Stimulated activated CD4-positive, alpha-beta T cell treated with anti-CD3 and anti-CD28 coated beads, Interleukin-4, amount 100 ng/mL, for 24 hours (primary cell): ENCODE measurements at places on chromosomes 1 and 21.

DNA sequence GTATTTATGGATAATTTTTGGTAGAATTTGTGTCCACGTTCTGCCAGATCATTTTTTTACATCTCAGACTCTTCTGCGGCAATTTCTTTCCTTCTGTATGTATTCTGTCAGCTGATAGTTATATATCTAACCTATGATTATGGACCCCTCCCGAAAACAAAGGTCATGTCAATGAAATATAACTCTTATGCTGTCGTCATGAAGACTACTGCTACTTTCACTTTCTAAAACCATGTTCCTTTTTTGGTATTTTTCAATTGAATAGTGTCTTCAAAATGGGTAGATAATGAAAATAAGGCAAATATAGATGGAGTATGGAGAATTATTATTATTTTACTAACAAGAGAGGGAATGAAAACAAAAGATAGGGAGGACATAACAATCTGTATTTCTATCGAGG is 3.2 kb downstream of the ANGPTL1 start:
- DNase-seq: no peak

DNA sequence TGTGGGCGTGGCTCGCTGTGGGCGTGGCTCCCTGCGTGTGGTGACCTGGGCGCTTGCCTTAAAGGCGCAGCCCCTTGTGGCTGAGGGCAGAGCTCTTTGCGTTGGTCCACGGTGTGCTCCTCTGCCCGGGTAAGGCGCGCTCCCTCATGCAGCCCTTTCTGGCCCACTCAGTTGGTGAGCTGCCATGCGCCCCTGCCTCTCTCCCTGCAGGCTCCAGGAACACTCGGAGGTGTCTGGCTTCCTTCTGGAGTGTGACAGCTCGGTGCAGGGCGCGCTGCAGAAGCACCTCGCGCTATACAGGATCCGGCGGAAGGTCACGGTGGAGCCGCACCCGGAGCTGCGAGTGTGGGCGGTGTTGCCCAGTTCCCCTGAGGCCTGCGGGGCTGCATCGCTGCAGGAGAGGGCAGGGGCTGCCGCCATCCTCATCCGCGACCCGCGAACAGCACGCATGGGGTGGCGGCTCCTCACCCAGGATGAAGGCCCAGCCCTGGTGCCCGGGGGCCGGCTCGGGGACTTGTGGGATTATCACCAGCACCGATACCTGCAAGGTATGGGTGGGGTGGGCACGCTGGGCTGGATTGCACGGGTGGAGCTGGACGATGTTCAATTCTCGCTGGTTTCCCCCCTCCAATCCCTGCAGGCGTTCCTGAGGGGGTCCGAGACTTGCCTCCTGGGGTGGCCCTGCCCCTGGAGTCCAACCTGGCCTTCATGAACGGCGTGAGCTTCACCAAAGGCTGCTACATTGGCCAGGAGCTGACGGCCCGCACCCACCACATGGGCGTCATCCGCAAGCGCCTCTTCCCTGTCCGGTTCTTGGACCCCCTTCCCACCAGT is 9.1 kb downstream of the IBA57 start:
- no peak for DNase-seq

GRCh38 chr1:71116729-71117128 is 35.9 kb upstream of the ZRANB2 start:
- no peak for DNase-seq

- no peak for DNase-seq
Observed at GRCh38 chr21:28445141-28445830, 547.4 kb downstream of the LTN1 start.

- DNase-seq: peak; percentile 39
Observed at GRCh38 chr1:169584483-169585144, 1.7 kb downstream of the F5 start.

GRCh38 chr1:89734442-89734841 is 86.4 kb upstream of the LRRC8D start:
- no peak for DNase-seq

- DNase-seq: peak; percentile 70
Observed at GRCh38 chr1:9455487-9456234, 83.6 kb upstream of the SLC25A33 start.

- DNase-seq: no peak
Observed at GRCh38 chr1:1833456-1833855, 55.2 kb upstream of the NADK start.

DNA sequence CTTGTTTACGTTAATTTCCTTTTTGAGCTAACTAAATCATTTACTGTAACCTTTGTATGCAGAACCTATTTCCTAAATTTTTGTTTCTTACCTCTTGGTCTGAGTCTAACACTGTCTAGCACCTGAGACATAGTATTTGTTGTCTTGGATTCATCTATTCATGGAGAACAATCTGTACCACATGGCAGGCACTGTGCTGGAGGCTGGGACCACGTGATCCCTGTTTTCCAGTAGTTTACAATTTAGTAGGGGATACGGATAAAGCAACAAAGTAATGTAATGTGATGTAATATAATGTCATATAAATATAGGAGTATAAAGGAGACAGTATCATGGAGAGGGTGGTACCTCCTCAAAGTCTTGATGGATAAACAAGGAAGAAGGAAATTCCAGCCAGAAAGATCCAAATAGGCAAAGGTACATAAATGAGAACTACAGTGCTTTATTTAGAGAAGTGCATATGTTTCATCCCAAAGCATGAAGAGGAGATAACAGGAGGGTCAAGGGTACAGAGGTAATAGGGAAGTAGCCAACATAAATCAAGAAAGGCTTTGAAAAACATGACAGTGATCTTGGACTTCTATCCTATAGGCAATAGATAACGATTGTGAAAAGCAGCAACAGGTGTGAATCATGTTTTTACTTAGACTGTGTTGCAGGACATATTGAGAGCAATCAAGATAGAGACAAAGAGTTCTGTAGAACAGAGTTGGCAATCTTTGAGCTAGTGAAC is 25.9 kb upstream of the CLCA4 start:
- DNase-seq: no peak

DNA sequence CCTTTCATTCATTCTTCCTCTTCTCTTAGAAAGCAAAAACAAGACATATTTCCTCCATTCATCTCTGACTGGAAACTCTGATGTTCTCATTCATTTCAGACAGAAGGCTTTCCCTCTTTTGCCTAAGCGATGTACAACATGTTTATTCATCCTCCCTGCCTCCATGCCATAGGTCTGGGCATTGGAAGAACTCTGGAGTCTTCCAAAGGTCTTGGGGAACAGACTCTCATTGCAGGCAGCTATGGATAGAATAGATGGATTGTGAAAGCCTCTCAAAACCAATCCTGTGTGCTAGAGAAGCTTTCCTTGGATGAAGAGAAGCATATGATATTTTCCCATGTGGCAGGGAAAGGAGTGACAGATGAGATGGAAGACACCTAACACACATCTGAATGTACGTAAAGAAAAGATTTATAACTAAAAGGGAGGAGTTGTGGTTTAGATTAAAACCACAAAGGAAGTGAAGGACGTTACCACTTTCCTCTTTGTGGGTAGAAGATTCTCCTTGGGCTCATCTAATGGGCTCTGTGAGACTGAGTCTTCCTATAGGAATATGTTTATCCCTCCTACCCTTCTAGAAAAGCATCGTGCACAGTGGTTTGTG is 38.7 kb downstream of the BCL9 start:
- DNase-seq: no peak

DNA sequence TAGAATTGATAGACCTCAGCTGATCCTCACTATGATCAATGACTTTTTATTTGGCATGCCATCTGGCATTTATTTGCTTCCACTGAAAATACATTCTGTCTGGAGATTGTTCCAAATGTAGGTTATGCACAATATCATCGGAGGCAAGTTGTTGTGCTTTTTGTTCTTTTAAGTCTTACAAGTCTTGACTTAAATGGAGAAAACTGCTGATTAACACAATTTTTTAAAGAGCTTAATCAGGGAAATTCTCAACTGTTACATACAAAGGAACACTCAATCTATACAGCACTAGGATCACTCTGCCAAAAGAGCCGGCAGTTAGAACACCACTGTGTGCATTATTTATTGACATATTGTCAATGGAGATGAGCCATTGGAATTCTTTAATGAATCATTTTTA is 19.2 kb downstream of the CYYR1 start:
- no peak for DNase-seq

- DNase-seq: no peak
Observed at GRCh38 chr1:175933801-175934200, 190.4 kb upstream of the TNR start.

GRCh38 chr1:175217721-175218531 is 25.4 kb upstream of the KIAA0040 start:
- DNase-seq: no peak

DNA sequence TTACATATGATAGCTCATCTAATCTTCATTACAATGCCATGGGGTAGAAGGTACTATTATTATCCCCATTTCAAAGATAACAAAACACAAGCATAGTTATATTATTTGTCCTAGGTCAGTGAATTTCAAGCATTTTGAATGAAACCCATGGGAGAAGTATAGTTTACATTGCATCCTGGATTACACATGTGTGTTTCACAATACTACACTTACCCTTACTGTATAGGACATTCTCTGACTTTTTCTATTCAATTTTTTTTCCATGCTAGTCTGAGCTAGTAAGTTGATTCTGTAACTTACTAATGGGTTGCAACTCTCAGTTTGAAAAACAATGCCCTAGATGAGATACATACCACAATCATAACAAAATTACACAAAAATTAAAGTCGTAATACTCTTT is 8.7 kb upstream of the GPX7 start:
- no peak for DNase-seq

DNA sequence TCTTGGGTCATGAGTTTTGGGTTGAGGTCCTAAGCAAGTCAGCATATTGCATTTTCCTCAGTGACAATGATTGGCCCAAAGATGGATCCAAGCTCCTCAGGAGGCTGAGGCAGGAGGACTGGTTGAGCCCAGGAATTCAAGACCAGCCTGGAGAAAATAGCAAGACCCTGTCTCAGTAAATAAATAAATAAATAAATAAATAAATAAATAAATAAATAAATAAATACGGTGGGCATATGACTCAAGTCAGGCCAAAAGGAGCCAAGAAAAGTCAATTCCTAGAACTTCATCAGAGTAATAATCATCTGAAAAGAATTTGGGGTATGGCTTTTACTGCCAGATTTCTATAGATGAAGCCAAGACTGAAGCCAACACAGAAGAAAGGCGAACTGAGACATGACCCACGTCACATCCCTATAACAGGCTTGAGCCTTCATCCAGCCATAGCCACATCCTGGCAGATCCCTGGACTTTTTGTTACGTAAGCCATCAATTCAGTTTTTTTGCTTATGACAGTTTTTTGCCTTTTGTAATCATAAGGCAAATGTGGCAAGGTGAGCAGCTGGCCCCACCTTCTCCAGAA is 88.5 kb upstream of the NFASC start:
- no peak for DNase-seq

GRCh38 chr1:84425150-84425896 is 27.0 kb downstream of the DNASE2B start:
- no peak for DNase-seq

DNA sequence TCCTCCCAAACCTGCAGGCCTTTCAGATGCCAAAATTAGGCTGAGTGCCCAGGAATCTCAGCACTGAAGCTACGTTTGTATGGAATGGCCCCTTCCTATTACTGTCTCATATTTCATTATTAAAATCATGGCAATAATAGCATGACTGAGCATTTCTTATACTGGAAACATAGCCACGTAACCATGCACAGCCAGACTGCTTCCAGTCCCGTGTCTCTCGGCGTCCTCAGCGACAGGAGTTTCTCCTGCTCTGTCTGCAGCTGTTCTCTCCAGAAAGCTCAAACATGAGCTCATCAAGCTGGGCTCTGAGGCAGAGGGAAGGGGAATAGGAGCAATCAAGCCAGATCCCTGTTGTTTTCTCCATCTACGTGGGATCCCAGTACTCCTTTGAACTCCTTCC is 104.0 kb downstream of the CDC7 start:
- no peak for DNase-seq
